ENCODE measurements at places on chromosomes 3 and 15.
A peak's percentile ranks its signal among the peaks of the same experiment; 100 is the strongest.

GRCh38 chr15:50758712-50759205 lies 6.7 kb downstream of the SPPL2A start:
- DNase-seq = no peak

- no peak for DNase-seq
Observed at GRCh38 chr3:130569461-130570365, 52.7 kb downstream of the COL6A6 start.

GRCh38 chr3:5694266-5694665 lies 506.8 kb downstream of the EDEM1 start:
- DNase-seq = no peak

DNA sequence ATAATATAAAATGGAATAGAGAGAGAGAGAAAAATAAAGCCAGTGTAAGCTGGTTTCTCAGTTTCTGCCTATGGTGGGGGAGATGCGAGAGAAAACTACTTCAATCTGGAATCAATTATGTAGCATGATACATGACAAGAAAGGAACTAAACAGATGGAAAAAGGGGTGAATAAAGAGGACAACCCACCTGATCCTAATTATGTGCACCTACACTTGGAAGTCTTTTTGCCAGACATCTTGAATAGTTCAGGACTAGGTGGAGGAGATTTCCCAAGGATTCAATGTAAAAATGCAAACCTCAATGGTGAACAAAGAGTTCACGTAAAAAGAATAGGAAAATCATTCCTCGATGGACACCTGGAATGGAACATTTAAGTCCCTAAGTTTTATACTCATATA lies 524.4 kb upstream of the RGMA start:
- no peak for DNase-seq

DNA sequence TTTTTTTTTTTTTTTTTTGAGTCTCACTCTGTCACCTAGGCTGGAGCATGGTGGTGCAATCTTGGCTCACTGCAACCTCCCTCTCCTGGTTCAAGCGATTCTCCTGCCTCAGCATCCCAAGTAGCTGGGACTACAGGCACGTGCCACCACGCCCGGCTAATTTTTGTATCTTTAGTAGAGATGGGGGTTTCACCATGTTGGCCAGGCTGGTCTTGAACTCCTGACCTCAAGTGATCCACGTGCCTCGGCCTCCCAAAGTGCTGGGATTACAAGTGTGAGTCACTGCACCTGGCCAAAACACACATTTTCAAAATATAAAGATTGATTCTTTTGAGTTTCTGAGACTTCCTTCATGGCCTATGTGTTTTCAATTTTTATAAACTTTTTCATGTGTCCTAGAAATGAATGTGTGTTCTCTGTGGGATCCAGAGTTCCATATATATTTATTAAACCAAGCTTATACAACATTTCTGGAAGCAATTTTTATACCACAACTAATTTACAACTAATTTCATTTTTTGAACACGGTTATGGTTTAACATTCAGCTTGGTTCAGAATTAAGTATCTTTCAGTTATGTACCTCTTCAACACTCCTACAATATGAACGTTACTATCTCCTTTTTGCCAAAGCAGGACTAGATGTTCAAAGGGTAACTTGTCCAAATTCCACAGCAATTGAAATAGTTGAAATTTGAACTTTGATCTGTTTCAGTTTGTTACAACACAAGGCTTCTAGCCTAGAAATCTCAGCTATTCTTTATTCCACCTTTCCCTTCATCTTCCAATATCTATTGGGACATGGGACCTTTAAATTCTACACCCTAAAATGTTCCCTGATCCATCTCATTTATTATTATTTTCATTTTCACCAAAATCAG lies 1.5 kb downstream of the ACAD11 start:
- DNase-seq = no peak

- DNase-seq = no peak
Observed at GRCh38 chr3:49359623-49360022, 1.5 kb upstream of the GPX1 start.

DNA sequence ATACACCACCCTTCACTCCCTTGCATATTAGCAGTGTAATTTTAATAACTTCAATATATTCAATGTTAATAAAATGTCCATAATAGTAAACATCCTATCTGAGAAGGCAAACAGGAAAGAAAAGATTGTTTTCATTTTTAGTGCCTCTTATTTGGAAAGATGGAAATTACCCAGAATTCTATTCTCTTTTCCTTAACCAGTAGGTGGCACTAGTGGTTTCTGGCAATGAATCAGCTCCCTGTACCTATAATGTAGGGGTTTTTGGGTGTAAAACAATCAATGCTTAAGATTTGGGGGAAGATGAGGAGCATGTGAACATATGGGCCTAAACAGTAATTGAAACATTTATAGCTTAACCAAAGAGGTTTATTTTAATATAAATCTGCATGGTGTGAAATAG lies 5.7 kb upstream of the SEMA6D start:
- no peak for DNase-seq

- DNase-seq = no peak
Observed at GRCh38 chr3:46212101-46212500, 4.0 kb upstream of the CCR1 start.

DNA sequence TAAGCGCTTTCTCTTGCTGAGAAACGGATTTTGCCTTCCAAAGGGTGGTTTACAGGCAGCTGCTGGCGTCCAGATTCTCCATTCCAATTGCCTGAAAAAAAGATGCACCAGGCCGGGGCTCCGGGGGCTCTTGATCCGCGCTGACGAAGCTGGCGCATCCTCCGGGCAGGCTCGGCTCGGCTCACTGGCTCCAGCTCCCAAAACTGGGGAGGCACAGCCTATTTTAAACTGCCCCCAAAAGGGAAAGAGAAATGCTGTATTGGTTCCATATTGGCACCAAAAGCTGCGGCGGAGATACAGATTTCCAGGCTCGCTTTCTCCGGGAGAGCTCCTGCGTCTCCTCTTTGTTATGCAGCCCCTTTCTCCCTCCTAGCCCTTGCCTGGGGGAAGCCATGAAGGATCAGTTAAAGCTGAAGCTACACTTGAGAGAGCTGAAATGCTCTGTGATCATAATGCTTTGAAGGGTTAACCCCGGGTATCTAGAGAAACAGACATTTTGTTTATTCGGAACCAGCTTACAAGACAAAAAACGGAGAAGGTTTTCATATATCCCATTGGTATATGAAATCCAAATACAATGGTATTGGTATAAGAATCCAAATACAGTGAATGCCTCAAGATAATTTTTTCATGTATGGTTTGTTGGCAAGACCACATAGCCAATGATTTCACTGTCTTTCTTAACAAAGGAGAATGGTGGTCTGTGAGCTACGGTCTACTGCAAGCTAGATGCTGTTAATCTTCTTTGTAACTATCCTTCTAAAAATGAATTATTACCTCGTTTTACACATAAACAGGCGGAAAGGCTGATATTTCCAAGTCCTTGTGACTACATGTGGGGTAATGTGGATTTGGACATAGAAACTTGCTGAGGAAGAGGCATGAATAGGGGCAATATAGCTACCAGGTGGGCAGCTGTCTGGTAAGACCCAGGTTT lies 693 bp downstream of the CD200 start:
- no peak for DNase-seq

- DNase-seq = no peak
Observed at GRCh38 chr15:95401587-95401986, 928.9 kb upstream of the NR2F2 start.

DNA sequence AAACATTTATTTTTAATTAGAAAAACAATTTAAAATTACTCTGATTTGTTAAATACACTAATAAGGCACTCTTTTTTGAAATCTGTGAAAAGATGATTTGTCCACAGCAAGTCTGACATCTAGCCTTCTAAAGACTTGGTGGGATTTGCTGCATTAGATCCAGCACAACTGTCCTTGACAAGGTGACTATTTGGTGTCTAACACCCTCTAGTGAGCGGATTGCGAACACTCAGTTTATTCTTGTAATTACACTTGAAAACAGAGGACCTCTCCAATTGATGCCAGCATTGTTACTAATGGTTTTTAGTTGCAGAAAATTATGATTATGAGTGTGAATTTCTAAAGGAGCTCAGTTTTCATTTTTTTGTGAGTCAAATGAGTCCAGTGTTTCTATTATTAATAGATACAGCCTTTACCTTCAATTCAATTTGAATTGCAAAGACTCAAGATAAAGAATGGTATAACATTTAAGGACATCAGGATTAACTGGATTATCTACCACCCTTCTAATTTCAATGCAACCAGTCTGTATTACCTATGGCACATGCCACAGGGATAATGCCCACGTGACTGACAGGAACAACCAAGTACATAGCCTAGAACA lies 29.7 kb upstream of the STRIT1 start:
- peak; percentile 3 for DNase-seq

GRCh38 chr3:42504334-42505127 lies 2.1 kb downstream of the VIPR1 start:
- DNase-seq = no peak

DNA sequence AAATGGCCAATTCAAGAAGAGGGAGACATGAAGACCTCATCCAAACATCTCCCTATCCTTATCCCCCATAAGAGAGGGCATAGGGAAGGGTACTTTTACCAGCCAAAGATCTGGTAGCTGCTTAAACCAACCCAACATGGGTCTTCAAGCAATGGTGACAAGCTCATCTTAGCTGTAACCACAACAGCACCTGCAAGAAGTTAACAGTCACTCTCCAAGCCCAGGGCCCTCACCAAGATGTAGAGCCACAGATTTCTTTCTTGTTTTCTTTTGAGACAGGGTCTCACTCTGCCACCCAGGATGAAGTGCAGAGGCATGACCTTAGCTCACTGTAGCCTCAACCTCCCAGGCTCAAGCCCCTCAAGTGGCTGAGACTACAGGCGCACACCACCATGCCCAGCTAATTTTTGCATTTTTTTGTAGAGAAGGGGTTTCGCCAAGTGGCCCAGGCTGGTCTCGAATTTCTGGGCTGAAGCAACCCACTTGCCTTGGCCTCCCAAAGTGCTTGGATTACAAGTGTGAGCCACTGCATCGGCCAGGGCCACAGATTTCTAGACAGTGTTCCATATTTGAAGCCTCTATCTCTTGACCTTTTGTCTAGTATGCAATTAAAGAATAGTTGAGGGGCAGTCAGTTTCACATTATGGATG lies 57.1 kb downstream of the DHX30 start:
- DNase-seq = no peak

- no peak for DNase-seq
Observed at GRCh38 chr3:125129512-125129997, 73.8 kb upstream of the HEG1 start.

DNA sequence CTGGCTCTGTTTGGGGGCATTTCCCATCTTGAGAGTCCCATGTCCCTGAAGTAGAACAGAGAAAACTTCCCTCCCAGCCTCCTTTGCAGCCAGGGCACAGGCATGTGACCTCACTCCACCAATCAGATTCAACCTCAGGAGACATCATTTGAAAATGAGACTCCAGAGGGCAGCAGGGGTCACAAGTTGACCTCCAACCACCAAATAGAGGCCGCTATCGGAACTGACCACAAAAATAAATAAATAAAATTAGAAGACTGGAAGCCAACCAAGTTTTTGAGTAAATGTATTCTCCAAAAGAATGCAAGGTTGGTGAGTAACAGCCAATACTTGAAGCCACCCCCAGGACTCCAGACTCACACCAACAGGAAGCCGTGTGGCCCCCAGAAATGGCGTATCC lies 106.5 kb downstream of the CHSY1 start:
- no peak for DNase-seq

- no peak for DNase-seq
Observed at GRCh38 chr15:31932576-31932975, 97.7 kb upstream of the CHRNA7 start.

DNA sequence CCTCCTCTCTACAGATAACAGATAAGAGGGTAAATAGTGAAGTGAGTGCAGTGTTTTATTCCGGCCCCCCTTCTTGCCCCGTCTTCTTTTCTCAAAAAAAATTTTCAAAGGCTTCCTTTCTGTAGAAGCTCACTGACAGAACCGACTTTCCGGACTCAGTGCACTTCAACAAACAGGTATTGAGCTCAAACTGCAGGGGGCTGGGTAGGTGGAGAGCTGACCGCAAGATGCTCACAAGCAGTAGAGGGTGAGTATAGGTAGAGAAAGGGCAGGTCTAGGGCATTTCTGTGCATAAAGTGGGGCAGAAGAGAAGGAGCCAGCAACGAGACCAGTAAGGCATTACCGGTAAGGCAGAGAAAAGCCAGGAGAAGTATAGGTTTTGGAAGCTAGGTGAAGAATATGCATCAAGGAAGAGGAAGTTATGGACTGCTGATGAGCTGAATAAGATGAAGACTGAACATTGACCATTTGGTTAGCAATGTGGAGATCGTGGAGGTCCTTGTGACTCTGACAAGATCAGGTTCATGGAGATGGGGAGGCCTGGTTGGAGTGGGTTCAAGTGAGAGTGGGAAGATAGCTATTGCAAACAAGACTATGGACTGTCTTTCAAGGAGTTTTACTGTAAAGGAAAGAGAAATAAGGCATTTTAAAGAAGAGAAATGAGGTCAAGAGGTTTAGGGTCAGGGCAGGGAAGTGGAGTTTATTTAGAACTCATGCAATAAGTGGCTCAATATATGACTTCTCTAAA lies 97.4 kb downstream of the ST6GAL1 start:
- DNase-seq = peak; percentile 84

DNA sequence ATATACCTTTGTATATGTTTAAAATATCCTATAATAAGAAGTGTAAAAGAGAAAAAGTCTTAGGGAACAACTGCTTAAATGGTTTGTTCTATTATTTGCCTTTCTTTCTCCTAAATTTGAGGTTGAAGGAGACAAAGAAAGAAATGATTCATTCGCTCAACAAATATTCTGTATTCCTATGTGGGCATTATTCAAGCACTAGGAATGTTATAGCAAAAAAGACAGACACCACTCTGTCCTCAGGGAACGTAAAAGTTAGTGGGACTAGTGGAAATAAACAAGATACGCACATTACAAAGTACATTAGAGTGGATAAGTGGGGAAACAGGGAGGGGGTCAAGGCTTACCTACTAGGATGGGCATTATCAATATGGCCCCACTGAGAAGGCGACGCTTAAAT lies 332.2 kb downstream of the LPP start:
- DNase-seq = no peak

DNA sequence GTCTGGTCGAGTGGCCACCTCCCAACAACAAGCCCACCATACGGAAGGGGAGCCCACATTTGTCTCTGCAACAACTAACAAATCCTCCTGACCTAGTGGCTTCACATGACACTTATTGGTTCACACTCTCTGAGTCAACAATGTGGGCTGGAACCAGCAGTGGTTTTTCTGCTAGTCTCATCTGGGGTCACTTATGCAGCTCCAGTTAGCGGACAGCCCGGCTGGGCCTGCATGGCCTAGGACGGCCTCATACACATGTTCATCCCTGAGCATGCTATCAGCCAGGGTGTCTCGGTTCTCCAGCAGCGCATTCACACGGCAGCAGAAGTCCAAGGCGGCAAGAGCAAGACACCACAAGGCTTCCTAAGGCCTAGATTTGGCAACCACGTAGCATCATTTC lies 281.7 kb downstream of the XXYLT1 start:
- DNase-seq = no peak

GRCh38 chr3:112860898-112861297 lies 14.2 kb upstream of the CD200R1L start:
- DNase-seq = no peak

DNA sequence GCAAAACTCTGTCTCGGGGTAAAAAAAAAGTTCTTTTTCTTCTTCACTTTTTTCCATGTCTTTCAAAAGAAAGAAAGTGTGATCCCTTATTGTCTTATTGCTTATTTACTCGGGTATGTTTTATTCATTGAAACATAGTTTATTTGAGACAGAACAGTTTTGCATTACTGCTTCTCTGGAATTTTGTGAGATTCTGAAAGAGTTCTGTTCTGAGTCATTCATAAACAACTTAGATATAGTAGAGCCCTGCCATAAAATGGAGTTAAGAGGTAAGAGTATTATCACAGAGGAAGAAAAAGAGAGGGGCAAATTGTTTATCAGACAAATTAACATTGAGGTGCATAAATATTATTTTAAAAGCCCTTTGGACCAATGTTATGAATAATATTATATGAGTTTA lies 522.2 kb downstream of the ROBO2 start:
- DNase-seq = no peak
